ENCODE measurements at places on chromosomes 1 and 21. TPM values are rescaled to one million over a fixed set of nuclear protein-coding genes. Genes with fewer than 3 reads are reported as not detected.

The IL24 gene
- total RNA-seq: 0.22 TPM

The DNASE2B gene
- total RNA-seq: not detected

The SPATA17 gene
- 2.1 TPM for total RNA-seq

The ATP1B1 gene
- total RNA-seq: 268 TPM

The GJA4 gene
- not detected for total RNA-seq

The HES5 gene
- not detected for total RNA-seq

The DYRK3 gene
- 13.8 TPM for total RNA-seq

The CSF3R gene
- not detected for total RNA-seq

The TAS1R3 gene
- 0.12 TPM for total RNA-seq

The PLA2G2C gene
- total RNA-seq: not detected

The IL10 gene
- total RNA-seq: not detected

The RRAGC gene
- 29.5 TPM for total RNA-seq

The PDE4B gene
- total RNA-seq: 16.7 TPM

The C1orf115 gene
- total RNA-seq: 5.6 TPM

The NOTCH2NLA gene
- total RNA-seq: 15.1 TPM

The RAB7B gene
- total RNA-seq: 1.8 TPM

The GRIK1 gene
- not detected for total RNA-seq

The IL12RB2 gene
- total RNA-seq: not detected

The SPRR3 gene
- total RNA-seq: not detected

The SORT1 gene
- 4.4 TPM for total RNA-seq
